ENCODE measurements at places on chromosomes 7 and 10.

GRCh38 chr7:1090686-1091643 lies 3.1 kb downstream of the GPER1 start:
- DNase-seq, result no peak

GRCh38 chr7:106424476-106425016 lies 139.8 kb upstream of the NAMPT start:
- no peak for DNase-seq

GRCh38 chr10:89280508-89280907 lies 21.3 kb upstream of the IFIT2 start:
- no peak for DNase-seq

DNA sequence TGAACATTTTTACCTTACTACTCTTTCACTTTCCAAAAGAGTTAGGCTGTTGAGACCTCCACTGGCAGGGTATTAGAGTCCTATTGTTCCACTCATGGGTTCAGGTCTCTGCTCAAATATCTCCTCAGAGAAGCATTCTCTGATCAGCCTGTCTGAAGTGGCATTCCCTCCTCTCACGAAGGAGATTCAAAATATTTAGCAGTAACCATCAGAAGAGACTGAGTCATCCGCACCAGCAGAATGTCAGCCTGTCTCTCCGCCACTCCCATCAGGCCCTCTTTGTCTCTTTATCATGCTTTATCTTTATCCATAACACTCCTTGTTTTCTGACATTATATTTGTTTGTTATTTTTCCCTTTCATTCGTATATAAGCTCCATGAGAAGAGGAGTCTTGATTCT lies 79.1 kb downstream of the AASS start:
- no peak for DNase-seq

DNA sequence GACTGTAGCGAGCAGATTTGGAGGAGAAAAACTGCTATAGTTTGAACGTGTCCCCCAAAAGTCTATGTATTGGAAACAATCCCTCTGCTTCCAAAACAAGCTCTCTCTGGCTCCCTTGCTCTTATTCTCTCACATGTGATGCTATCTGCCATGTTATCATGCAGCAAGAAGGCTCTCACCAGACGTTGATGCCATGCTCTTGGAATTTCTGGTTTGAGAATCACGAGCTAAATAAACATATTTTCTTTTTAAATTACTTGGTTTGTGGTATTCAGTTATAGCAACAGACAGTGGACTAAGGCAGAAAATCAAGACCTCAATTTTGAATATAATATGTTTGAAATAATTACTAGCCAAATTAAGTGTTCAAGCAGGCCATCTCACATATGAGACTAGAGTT lies 17.5 kb upstream of the GNAT3 start:
- no peak for DNase-seq

GRCh38 chr7:39888171-39888853 lies 61.7 kb upstream of the CDK13 start:
- no peak for DNase-seq

DNA sequence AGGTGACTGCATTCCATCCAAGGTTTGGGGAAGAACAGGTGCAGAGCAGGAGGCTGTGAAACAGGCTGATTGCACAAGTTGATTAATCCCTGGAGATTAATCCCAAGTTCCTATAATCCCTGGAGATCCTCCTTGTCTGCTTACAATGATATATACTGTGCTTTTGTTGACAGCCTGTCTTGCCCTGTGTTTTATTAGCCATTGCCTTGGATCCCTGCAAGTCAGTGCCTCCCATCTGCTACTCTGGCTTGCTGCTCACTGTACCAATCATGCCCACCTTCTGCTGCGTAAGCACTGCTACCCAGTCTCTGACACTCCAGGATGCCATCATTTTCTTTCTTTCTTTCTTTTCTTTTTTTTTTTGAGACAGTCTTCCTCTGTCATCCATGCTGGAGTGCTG lies 65.4 kb downstream of the ANKRD61 start:
- no peak for DNase-seq

DNA sequence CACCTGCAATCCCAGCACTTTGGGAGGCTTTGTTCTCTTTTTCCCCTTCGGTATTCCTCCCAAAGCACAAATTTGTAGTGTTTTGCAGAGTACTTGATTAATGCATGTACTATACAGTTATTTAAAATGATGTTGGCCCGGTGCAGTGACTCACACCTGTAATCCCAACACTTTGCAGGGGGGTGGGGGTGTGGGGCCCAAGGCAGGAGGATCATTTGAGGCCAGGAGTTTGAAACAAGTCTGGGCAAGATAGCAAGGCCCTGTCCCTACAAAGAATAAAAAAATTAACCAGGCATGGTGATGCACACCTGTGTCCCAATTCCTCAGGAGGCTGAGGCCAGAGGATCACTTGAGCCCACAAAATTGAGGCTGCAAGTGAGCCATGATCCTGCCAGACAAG lies 26.8 kb upstream of the FOXK1 start:
- no peak for DNase-seq

DNA sequence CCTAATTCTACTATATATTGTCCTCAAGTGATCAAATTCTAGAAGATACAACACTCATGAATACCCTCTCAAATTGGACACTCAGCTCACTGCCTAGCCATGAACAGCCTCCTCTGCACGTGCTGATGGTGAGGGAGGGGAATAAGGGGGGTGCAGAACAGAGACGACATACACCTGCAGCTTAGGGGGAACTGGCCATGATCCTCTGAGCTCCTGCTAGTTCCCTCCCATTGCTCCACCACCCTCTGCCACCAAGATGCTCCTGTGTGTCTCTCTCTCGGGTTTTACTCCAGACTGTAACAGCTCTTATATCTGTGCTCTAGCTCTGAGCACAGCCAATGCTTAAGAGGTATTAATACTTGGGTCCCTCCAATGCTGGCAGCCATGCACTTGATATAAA lies 70.7 kb downstream of the VOPP1 start:
- DNase-seq, result no peak

DNA sequence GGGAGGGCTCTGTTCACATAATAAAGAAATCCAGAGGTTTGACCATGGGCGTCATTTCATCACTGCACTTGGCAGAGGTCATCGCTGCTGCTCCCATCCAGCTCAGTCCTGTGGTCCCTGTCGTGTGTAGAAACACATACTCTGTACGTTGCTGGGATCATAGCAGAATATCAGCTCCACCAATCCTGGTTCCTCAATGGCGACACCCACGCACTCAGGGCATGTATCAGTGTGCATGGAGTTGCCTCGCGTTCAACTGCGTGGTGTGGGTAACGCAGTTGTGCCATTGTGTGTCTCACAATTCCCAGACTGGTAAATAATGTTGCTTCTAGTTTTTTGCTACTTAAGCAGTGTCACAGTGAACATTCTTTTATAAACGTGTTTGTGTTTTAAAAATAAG lies 111.1 kb downstream of the LHPP start:
- no peak for DNase-seq

GRCh38 chr7:128869138-128869943 lies 6.7 kb downstream of the ATP6V1F start:
- DNase-seq, result no peak

GRCh38 chr10:46556515-46557318 lies at the start of gene GPRIN2:
Gene GPRIN2 (minus strand): TSS chr10:46556658. CDS start chr10:46550736, 5,922 bp downstream.
- DNase-seq, result no peak

Measured in cerebellar nuclear complex (tissue), 1 donor.